ENCODE measurements at places on chromosomes 6 and 20. TPM values are rescaled to one million over a fixed set of nuclear protein-coding genes. Genes with fewer than 3 reads are reported as not detected.

GRCh38 chr20:24962510-24962909 is 13.4 kb downstream of the CST7 start:
- peaks cover 65% of the 10 kb centered on the region for H3K36me3 ChIP-seq
- H3K4me3 ChIP-seq = no peak overlapping the region
- H3K4me1 ChIP-seq = no peaks in the 10 kb centered on the region
- H3K27me3 ChIP-seq = no peaks in the 10 kb centered on the region

- no peaks in the 10 kb centered on the region for H3K27me3 ChIP-seq
- H3K4me1 ChIP-seq = peaks cover 67% of the 10 kb centered on the region
- no peak overlapping the region for H3K4me3 ChIP-seq
Measured at GRCh38 chr20:25042531-25043498, 15.1 kb downstream of the ACSS1 start.

- DNase-seq = no peak
- no peak overlapping the region for H3K4me3 ChIP-seq
- H3K27ac ChIP-seq = no peak overlapping the region
- no peaks in the 10 kb centered on the region for H3K4me1 ChIP-seq
- no peaks in the 10 kb centered on the region for H3K36me3 ChIP-seq
Measured at GRCh38 chr6:88059191-88059590, 11.6 kb downstream of the SPACA1 start.

DNA sequence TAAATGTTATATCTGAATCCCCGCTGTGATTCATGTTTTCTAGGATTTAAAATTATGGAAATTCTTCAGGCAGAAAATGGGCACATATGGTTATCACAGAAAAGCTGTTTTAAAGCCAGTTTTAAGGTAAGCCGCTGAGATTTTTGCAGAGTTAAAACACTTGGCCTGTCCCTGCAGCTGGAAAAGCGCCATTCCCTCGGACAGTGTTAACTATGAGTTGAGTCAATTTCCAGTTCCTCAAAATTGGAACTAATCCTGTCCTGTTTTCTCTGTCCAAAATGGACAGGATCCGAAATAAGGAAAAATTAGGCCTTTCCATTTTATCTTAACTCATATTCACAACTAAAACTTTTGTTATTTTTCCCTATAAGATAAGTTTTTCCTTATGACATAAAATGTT is 225.2 kb downstream of the SAMD5 start:
- no peaks in the 10 kb centered on the region for H3K27me3 ChIP-seq
- DNase-seq = no peak
- H3K4me1 ChIP-seq = peaks cover 7% of the 10 kb centered on the region
- no peaks in the 10 kb centered on the region for H3K36me3 ChIP-seq
- H3K27ac ChIP-seq = no peak overlapping the region

DNA sequence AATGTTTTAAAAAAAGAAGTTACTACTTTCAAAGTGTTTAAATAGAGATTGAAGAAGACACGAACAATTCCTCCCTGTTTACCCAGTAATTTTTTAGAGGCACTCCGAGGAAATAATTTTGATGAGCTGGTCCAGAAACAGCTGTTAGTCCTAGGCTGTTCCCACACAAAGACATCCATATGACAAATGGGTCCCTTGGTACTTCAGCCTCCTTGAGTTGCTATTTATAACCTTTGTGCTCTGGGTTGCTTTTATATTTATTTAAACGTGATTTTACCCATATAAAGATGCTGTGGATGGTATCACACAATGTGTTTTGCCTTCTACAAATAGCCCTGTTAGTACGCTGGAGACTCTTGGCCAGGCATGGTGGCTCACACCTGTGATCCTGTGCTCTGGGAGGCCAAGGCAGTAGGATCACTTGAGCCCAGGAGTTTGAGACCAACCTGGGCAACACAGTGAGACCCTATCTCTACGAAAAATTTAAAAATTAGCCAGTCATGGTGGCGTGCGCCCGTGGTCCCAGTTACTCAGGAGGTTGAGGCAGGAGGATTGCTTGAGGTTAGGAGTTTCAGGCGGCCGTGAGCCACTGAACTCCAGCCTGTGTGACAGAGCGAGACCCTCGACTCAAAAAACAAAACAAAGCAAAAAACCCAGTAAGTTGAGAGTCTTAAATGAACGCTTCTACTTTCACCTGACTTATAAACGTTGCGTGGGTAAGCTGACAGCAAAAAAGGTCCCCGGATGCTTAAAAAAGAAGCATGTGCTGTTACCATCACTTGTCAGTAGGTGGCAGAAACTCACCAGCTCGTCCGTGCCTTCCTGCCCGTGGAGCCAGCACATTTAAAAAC is 56.9 kb upstream of the ARMH2 start:
- H3K27me3 ChIP-seq = no peaks in the 10 kb centered on the region
- no peaks in the 10 kb centered on the region for H3K36me3 ChIP-seq
- H3K4me1 ChIP-seq = peaks cover 11% of the 10 kb centered on the region
- DNase-seq = peak; percentile 77
- H3K4me3 ChIP-seq = no peak overlapping the region

MPC1 gene
- 79.0 TPM for total RNA-seq

- H3K4me1 ChIP-seq = peaks cover 66% of the 10 kb centered on the region
- no peak for DNase-seq
- H3K27me3 ChIP-seq = no peaks in the 10 kb centered on the region
- no peak overlapping the region for H3K27ac ChIP-seq
- H3K36me3 ChIP-seq = peaks cover 5% of the 10 kb centered on the region
- H3K4me3 ChIP-seq = no peak overlapping the region
Measured at GRCh38 chr6:53056273-53056672, 8.9 kb upstream of the FBXO9 start.

All from sigmoid colon (tissue), 7 donors.